Suprapubic skin (tissue), 4 donors: ENCODE measurements at places on chromosomes 12 and 14. TPM values are rescaled to one million over a fixed set of nuclear protein-coding genes. Genes with fewer than 3 reads are reported as not detected.

PMCH gene
- not detected for total RNA-seq

- no peak for DNase-seq
These were observed 48.5 kb upstream of the CPM start for GRCh38 chr12:68981516-68981915.

FAM90A1 gene
- total RNA-seq = not detected

- no peak for DNase-seq
These were observed 377.5 kb downstream of the ADGRD1 start for GRCh38 chr12:131331148-131331750.

- DNase-seq = no peak
These were observed 1096.1 kb downstream of the BCL11B start for GRCh38 chr14:98175881-98176280.

DNA sequence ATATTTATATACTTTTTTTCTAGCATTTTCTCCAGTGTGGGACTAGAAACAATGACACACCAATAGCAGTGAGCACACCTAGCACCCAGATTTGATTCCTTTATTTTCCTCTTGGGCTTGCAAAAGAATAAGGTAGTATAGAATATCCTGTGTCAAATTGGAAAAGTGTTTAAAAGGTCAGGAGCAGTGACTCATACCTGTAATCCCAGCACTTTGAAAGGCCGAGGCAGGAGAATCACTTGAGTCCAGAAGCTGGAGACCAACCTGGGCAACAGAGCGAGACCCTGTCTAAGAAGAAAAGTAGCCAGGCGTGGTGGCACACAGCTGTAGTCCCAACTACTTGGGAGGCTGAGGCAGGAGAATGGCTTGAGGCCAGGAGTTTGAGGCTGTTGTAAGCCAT, 53.8 kb upstream of the SGPP1 start:
- no peak for DNase-seq

SMAGP gene
- 51.9 TPM for total RNA-seq

TRMT5 gene
- 11.8 TPM for total RNA-seq

GRCh38 chr12:48078901-48079300, 27.0 kb downstream of the SENP1 start:
- no peak for DNase-seq

DNA sequence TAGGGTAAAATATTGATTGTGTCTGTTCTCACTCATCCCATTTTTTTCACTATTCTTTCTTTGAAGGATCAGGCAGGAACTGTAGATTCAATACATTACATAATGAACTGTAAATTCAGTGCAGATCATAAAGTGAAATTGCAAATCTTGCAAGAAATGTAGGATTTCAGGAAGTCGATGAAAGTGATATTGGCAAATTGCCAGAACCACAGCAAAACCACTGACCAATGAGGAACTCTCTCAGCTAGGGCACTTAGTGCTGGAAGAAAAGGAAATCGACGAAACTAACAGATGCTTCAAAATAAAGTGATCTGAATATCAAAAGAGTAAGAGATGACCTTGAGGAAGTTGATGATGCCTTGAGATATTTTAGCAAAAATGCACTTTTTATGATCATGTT, 157.6 kb downstream of the AACS start:
- DNase-seq = no peak

FBXO34 gene
- total RNA-seq = 29.8 TPM

DNA sequence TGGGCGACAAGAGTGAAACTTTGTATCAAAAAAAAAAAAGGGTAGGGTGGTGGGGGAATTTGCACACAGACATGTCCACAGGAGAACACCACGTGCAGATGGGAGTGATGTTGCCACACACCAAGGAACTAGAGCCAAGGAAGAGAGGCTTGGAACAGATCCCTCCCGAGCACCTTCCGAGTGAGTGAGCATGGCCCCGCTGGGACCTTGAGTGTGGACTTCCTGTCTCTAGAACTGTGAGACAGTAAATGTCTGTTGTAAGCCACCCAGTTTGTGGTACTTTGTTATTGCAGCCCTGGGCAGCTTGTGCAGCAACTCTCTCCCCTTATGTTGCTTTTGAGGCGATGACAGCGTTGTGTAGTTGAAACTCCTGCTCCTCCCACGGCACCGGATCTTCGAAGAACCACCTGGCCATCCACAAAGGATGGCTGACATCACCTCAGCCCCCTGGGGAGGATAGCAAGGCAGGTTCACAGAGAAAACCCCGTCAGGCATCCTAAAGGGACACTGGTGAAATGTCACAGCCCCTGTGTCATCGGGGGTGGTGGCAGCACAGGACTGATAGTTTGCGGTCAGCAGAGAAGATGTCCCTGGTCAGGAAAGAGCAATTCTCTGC, 54.7 kb upstream of the PLEKHG3 start:
- no peak for DNase-seq

DNA sequence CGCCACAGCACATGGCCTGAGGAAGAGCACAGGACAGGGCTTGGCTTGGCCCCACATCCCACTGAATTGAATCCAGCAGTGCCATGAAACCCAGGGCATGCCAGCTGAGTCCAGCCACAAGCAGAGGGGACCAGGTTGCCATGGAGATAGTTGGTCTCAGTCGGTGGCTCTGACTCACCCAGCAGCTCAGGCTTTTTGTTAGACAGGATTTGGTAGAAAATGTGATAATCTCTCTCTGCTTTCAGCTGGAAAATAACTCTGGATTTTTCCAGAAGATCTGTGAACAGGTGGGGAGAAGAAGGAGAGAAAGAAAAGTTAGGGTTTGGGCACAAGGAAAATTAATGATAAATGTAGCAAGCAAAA, 4.8 kb downstream of the MYH7 start:
- DNase-seq = peak; percentile 49

- DNase-seq = no peak
These were observed 16.1 kb downstream of the PITPNM2 start for GRCh38 chr12:123134826-123135225.

- DNase-seq = no peak
These were observed 3.9 kb downstream of the CD163 start for GRCh38 chr12:7499636-7500035.

FLVCR2 gene
- 18.4 TPM for total RNA-seq

RASAL1 gene
- 29.2 TPM for total RNA-seq

DNA sequence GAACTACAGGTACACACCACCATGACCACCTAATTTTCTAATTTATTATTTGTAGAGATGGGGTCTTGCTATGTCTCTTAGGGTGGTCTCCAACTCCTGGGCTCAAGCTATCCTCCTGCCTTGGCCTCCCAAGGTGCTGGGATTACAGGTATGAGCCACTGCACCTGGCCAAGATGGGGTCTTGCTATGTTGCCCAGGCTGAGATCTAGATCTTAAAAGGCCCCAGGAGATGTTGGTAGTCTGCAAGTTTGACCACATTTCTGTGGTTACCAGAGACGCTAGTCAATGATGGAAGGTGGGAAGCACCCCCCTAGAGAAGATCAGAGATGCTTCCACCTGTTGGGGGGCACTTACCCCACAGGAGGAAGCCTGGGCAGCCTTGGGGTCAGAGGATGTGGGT, 34.7 kb downstream of the FOXN4 start:
- DNase-seq = no peak

GRCh38 chr12:56591961-56592360, 38.2 kb downstream of the BAZ2A start:
- no peak for DNase-seq
